ENCODE measurements at places on chromosomes 7 and 10. TPM values are rescaled to one million over a fixed set of nuclear protein-coding genes. Genes with fewer than 3 reads are reported as not detected.

PRF1 gene
- total RNA-seq: not detected

BICC1 gene
- 0.40 TPM for total RNA-seq

- DNase-seq: no peak
Measured at GRCh38 chr7:158383665-158384064, 204.0 kb downstream of the PTPRN2 start.

DNA sequence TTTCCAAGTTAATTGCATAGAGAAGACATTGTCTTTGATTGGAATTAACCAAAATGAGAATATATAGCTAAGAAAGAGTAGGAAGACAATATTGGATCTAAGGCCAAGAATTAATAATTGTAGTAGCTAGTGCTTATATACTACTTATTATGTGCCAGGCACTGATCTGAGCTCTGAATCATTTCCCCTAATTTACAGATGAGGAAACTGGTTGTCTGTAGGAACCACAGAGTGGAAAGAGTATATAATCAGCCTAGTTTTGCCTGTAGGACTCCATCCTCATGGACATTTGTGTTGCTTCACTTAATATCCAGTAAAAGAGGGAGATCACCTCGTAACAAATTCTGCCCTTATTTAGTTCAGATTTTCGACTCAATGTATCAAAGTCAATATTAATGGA is 127.9 kb downstream of the ARID5B start:
- no peak for DNase-seq

DNA sequence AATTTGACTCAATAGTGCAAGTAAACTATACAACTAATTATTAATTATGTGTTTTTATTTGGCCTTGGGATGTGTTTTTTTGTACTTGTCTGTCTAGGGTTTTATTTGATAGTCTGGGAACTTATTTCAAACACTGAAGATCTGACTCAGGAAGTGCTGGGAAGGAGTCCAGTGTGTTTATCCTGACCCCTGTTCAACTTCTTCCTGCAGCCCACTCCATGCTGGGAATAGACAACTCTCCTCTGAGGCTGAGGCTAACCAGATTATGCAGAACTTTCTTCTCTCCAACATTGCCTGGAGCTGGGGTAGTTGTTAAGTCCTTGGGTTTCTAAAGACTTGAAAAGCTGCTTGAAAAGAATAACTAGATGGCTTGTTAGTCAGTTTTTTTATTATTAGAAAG is 6.9 kb downstream of the CISD1 start:
- DNase-seq: no peak

All from endodermal cell (in vitro differentiated cells).